ENCODE measurements at places on chromosomes 6 and 20. TPM values are rescaled to one million over a fixed set of nuclear protein-coding genes. Genes with fewer than 3 reads are reported as not detected.

The FAM162B gene
- 0.29 TPM for total RNA-seq

The RFX6 gene
- not detected for total RNA-seq

The DYNLRB1 gene
- total RNA-seq: 66.2 TPM

The ARMH2 gene
- total RNA-seq: not detected

The PGC gene
- total RNA-seq: not detected

The FRK gene
- total RNA-seq: 0.57 TPM

The NRSN1 gene
- not detected for total RNA-seq

The CENPB gene
- 94.1 TPM for total RNA-seq

The VSX1 gene
- total RNA-seq: not detected

The CFAP61 gene
- not detected for total RNA-seq

The STMND1 gene
- 0.29 TPM for total RNA-seq

The PPT2 gene
- 29.4 TPM for total RNA-seq

The BPIFB2 gene
- not detected for total RNA-seq

The TMEM63B gene
- 13.7 TPM for total RNA-seq

The RHAG gene
- not detected for total RNA-seq

The INSM1 gene
- total RNA-seq: not detected

The WFDC12 gene
- total RNA-seq: not detected

The LY6G6D gene
- total RNA-seq: not detected

The AKAP12 gene
- 380 TPM for total RNA-seq

The CPNE5 gene
- total RNA-seq: 0.63 TPM

The SAMD5 gene
- total RNA-seq: 2.7 TPM

The CPNE1 gene
- 64.5 TPM for total RNA-seq

The CRISP2 gene
- total RNA-seq: 0.23 TPM

The PRND gene
- not detected for total RNA-seq

The SRMS gene
- total RNA-seq: not detected

The ZNF334 gene
- 0.54 TPM for total RNA-seq

The ACOT13 gene
- 9.7 TPM for total RNA-seq

The GSTA2 gene
- not detected for total RNA-seq

The SLC17A9 gene
- total RNA-seq: 0.91 TPM

The ANKEF1 gene
- total RNA-seq: 6.6 TPM

The CCDC170 gene
- total RNA-seq: not detected

The TXNDC5 gene
- total RNA-seq: 390 TPM
